ENCODE measurements at places on chromosomes 4 and X.

DNA sequence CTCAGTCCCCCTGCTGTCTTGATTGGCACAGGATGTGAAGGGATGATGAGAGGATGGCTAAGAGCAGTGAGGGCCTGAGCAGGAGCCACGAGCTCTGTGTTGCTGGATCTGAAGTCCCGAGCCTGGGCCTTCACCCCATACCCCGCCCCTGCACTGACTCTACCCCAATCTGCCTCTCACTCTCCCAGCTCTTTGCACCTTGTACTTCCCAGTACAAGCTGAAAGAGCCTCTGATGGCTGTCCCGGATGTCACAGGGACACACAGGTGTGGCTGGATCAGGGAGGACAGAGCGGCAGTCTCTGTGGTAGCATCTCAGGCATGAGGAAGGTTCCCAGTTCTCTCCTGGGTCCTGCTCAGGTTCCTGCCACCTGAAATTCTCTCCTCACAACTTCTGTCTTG lies 103.6 kb downstream of the CHIC2 start:
- DNase-seq = no peak

GRCh38 chrX:45632506-45632905 lies 431.8 kb upstream of the DIPK2B start:
- DNase-seq = no peak

DNA sequence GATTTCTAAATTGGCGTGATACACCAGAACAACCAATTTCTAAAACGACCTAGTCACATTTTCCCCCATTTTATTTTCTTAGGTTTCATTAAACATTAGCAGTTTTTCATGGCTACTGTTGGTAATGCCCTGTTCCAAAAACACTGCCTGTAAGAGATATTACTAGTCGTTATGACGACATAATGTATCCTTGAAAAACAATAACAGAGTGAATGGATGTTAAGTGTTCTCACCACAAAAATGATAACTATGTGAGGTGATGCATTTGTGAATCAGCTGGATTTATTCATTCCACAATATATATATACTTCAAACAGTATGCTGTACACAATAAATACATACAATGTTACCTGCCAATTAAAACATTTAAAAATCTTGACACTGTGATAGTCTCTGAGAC lies 1147.6 kb upstream of the PCDH10 start:
- no peak for DNase-seq

GRCh38 chr4:157810137-157810774 lies 362.6 kb downstream of the GASK1B start:
- no peak for DNase-seq

GRCh38 chr4:161148051-161148450 lies 1015.7 kb downstream of the FSTL5 start:
- no peak for DNase-seq

Data from stimulated activated CD4-positive, alpha-beta T cell treated with anti-CD3 and anti-CD28 coated beads, Interleukin-15, amount 100 ng/mL, for 48 hours (primary cell).